ENCODE measurements at places on chromosomes 7 and 10. TPM values are rescaled to one million over a fixed set of nuclear protein-coding genes. Genes with fewer than 3 reads are reported as not detected.

GRCh38 chr7:114273218-114273617 is 141.4 kb upstream of the FOXP2 start:
- H3K27ac ChIP-seq = no peak overlapping the region
- H3K4me1 ChIP-seq = no peaks in the 10 kb centered on the region
- H3K4me3 ChIP-seq = no peak overlapping the region
- no peak for DNase-seq
- no peaks in the 10 kb centered on the region for H3K36me3 ChIP-seq
- no peaks in the 10 kb centered on the region for H3K27me3 ChIP-seq

The GPR146 gene
- total RNA-seq = 2.9 TPM

The MUC3A gene
- 24.7 TPM for total RNA-seq

The CABCOCO1 gene
- total RNA-seq = 4.0 TPM

DNA sequence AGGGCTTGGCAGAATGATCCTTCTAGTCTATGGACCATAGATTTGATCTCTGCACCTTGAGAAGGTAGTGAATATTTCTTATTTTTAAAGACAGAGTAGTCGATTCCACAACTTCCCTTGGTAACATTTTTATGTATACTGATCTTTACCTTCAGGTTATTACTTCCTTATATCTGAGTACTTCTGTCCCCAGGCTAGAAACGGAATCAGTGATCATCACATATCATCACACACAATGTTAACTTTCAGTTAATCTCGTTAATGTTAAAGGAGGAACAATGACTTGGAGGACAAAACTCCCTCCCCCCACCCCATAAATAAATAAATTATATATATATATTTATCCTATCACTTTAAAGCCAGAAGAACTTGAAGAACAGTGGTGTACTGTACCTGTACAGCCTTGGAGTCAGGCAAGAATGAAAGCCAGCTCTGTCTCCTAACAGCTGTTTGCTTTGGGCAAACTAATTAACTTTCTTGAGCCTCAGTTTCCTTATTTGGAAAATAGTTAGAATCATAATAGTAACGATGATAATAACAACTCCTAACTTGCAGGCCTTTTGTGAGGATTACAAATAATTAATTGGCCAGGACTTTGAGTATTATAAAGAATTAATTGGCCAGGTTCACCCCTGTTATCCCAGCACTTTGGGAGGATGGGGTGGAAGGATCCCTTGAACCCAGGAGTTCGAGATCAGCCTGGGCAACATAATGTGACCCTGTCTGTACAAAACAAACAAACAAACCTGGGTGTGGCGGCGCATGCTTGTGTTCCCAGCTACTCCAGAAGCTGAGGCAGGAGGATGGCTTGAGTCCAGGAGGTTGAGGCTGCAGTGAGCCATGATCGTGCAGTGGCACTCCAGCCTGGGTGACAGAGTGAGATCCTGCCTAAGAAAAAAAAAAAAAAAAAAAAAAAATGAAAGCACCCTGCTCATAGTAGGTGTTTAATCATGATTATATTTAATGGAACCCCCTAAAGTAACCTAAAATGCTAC is 63.5 kb downstream of the SAMD9 start:
- H3K27me3 ChIP-seq = 0 out of 2 replicates have a peak, but pooled peaks cover 2% of the 10 kb centered on the region
- H3K4me1 ChIP-seq = peaks cover 30% of the 10 kb centered on the region
- no peak for DNase-seq
- no peaks in the 10 kb centered on the region for H3K36me3 ChIP-seq

GRCh38 chr10:29471544-29471859 is 163.3 kb downstream of the SVIL start:
- H3K27ac ChIP-seq = no peak overlapping the region
- H3K27me3 ChIP-seq = no peaks in the 10 kb centered on the region
- no peak for DNase-seq
- no peaks in the 10 kb centered on the region for H3K36me3 ChIP-seq

The EBLN1 gene
- not detected for total RNA-seq

GRCh38 chr7:135775230-135775629 is 26.6 kb upstream of the FAM180A start:
- H3K4me3 ChIP-seq = no peak overlapping the region
- no peak for DNase-seq
- no peaks in the 10 kb centered on the region for H3K4me1 ChIP-seq
- no peaks in the 10 kb centered on the region for H3K36me3 ChIP-seq
- no peaks in the 10 kb centered on the region for H3K27me3 ChIP-seq
- no peak overlapping the region for H3K27ac ChIP-seq

GRCh38 chr10:89563861-89564478 is 28.6 kb upstream of the SLC16A12 start:
- H3K36me3 ChIP-seq = no peaks in the 10 kb centered on the region
- H3K4me3 ChIP-seq = no peak overlapping the region
- no peaks in the 10 kb centered on the region for H3K4me1 ChIP-seq

The TMEM26 gene
- total RNA-seq = 14.3 TPM

DNA sequence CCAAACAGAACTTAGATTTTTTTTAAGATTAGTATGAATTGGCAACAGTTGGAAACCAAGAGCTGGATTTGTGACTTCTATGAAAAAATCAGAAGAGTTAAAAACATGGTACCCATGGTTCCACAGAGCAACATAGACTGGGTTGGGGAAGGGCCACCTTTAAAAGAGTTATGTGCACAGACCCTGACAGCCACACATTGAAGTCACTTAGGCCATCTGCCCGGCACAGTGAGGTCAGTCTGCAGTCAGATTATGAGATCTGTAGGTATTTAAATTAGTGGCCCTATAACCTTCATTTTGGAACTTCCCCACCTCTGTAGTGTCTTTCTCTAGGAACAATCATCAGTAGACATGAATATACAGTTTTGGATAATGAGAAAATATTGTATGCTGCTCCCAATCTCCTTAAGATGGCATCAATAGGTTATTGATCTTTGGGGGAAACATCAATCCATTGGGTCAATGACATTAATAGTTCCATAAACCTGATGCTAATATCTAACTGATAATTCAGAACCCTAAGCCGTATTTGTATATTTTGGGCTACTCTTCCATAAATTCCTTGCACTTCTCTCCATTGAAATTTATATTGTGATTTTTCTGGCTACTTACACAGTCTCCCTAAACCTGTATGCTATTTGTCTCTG is 7.0 kb downstream of the ANKRD1 start:
- H3K27ac ChIP-seq = no peak overlapping the region
- H3K4me1 ChIP-seq = no peaks in the 10 kb centered on the region
- no peaks in the 10 kb centered on the region for H3K36me3 ChIP-seq
- DNase-seq = no peak
- H3K27me3 ChIP-seq = no peaks in the 10 kb centered on the region

The CH25H gene
- 0.10 TPM for total RNA-seq

DNA sequence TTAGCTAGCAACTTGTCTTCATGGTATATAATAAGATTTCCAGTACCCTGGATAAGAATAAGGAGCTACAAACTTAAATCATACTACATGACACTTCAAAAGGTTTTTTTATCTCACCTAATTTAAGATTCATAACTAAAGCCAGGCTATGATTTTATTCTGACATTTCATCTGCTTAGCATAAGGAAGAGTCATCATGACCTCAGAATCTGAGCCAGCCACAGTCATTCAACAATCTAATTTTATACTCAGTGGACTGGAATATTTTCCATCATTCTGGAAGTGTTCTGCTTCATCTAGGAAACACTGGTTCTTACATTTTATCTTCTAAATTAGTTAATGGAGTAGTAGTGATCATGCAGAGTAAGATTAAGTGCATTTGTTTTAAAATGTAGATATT is 102.1 kb upstream of the KCND2 start:
- no peak for DNase-seq
- H3K27me3 ChIP-seq = no peaks in the 10 kb centered on the region
- no peak overlapping the region for H3K27ac ChIP-seq
- no peaks in the 10 kb centered on the region for H3K36me3 ChIP-seq

DNA sequence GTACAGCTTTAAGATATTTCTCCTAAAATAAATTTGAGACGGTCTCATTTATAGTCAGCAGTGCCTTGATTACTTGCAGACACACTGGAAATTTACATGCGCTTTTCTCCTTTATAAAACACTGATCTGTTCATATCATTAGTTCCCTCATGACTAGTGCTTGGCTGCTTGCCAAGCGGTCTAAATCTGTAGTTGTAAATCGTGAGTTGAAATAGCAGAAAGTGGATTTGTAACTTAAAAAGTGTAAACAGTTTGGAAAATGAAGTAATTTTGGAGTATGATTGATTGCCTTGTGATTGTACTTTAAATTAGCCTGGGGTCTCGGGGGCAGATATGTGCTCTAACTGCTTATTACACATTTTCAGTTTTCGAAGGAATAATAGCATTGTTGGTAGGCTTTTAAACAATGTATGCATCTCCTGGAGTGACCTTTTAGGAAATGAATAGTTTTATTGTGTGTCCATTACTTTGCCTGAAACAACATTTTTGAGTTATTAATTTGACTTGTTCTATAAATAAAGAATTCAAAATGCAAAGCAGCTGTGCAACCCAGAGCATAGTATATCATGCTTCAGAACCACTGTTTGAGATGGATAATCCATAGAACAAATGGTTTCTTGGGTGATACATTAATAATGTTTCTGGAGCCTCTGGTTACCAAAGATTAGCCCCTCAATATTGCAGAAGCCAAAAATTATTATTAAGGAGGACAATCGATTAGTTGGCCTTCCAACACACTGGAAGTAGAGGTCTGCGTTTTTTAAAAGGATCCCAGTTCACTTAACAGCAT is 73.3 kb downstream of the ARID5B start:
- H3K4me1 ChIP-seq = peaks cover 45% of the 10 kb centered on the region
- H3K36me3 ChIP-seq = no peaks in the 10 kb centered on the region
- no peak for DNase-seq
- H3K27ac ChIP-seq = peak overlapping the region; percentile 58

- H3K36me3 ChIP-seq = no peaks in the 10 kb centered on the region
- no peaks in the 10 kb centered on the region for H3K4me1 ChIP-seq
These were observed at the start of gene SMO for GRCh38 chr7:129188372-129188891. Gene SMO (plus strand): TSS chr7:129188633. CDS start chr7:129189152, 519 bp downstream.

DNA sequence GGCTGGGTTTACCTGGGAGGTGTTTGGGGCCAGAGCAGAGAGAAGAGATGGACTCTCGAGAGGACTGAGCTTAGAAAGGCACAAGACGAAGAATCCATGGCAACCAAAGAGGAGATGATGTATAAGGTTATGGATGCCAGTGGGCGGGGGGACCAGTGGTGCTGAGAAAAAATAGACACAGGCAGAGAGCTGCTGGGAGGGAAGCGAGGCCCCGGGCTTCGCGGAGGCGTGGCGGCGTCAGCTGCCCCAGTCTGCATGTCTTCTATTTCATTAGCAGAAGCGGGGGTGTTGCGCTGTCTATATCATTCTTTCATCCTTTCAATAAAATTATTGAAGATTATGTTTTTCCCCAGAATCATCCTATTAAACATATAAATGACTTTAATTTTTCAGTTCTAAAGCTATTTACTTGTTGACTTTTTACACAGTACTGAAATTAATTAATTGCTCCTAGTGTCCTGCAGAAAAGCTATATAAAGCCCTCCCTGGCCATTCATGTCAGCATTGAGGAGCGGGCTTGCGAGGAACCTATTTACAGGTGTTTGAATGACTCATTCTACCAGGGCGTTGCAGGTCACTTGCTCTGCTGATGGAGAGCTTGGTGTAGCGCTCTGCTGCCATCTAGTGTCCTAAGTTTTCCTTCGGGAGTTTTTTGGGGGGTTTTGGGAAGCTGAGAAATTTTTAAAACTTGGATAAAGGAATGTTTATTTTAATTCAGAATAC is 42.9 kb upstream of the BHLHA15 start:
- H3K36me3 ChIP-seq = peaks cover 4% of the 10 kb centered on the region
- H3K27me3 ChIP-seq = no peaks in the 10 kb centered on the region
- H3K4me3 ChIP-seq = no peak overlapping the region
- H3K4me1 ChIP-seq = peaks cover 5% of the 10 kb centered on the region

GRCh38 chr10:24406809-24407483 is 198.0 kb downstream of the KIAA1217 start:
- H3K27ac ChIP-seq = no peak overlapping the region
- no peaks in the 10 kb centered on the region for H3K36me3 ChIP-seq
- H3K4me3 ChIP-seq = no peak overlapping the region
- no peak for DNase-seq

DNA sequence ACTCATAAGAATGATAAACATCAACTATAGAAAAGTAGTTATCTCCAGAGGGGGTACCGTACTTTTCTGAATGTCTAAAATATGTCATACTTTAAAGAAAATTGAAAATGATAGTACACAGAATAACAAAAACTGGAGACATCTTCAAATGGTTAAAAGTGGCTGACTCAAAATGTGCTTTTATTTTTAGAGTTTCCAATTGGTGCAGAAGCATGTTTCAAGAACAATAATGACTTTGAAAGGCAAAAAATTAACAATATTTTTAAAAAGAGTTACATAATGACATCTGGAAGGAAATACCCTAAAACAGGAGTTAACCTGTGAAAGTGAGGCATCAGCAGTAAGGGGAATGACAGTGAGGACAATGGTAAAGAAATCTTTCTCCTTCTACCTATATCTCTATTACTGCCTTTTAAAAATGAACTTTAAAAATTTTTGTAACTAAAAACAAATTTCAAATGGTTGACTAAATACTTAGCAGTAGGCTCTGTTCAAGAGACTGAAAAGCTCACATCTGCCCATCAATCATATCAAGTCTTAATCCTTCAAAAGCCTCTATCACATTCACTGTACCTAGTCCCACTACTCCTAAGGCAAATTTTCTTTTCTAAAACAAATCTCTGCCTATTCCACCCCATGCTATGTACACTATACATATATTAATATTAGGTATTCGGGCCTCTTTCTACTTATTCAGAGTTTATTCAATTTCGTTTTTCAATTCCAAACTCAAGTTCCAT is 3.0 kb downstream of the ASZ1 start:
- H3K27me3 ChIP-seq = no peaks in the 10 kb centered on the region
- no peaks in the 10 kb centered on the region for H3K36me3 ChIP-seq
- no peak overlapping the region for H3K27ac ChIP-seq
- H3K4me3 ChIP-seq = no peak overlapping the region

GRCh38 chr7:101901661-101902491 is 84.5 kb downstream of the CUX1 start:
- no peaks in the 10 kb centered on the region for H3K27me3 ChIP-seq
- no peak overlapping the region for H3K27ac ChIP-seq
- DNase-seq = no peak
- H3K4me1 ChIP-seq = 0 out of 2 replicates have a peak, but pooled peaks cover 4% of the 10 kb centered on the region
- no peak overlapping the region for H3K4me3 ChIP-seq

The IFIT1B gene
- not detected for total RNA-seq

The KCNIP2 gene
- 4.3 TPM for total RNA-seq

GRCh38 chr7:157389951-157390730 is 53.3 kb downstream of the DNAJB6 start:
- H3K36me3 ChIP-seq = peaks cover 18% of the 10 kb centered on the region
- H3K4me3 ChIP-seq = no peak overlapping the region
- peaks cover 8% of the 10 kb centered on the region for H3K4me1 ChIP-seq
- H3K27ac ChIP-seq = no peak overlapping the region

The CHST12 gene
- 48.3 TPM for total RNA-seq

The OR2A42 gene
- not detected for total RNA-seq

DNA sequence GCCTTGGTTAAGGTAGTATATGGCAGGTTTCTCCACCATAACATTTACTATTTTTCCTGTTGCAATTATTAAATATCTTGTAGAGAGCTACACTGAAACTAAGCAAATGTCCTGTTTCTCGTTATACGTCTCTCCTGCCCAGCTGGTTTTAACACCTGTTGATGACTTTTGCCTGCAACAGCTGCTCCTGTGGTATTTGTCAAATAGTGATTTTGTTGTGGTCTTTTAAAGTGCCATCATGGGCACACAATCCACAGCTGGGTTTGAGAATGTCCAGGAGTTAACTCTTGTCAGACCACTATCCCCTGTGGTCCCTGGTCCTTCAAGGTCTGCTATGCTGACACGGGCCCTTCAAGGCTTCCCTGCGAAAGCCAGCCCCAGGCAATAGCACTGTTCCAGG is 24.9 kb upstream of the SEC61G start:
- H3K36me3 ChIP-seq = no peaks in the 10 kb centered on the region
- peaks cover 5% of the 10 kb centered on the region for H3K4me1 ChIP-seq
- H3K27me3 ChIP-seq = no peaks in the 10 kb centered on the region
- H3K27ac ChIP-seq = no peak overlapping the region
- DNase-seq = no peak

The DNAJC12 gene
- 0.44 TPM for total RNA-seq

Measured in Panc1 (cell line).